ENCODE measurements at places on chromosomes 11 and 22. TPM values are rescaled to one million over a fixed set of nuclear protein-coding genes. Genes with fewer than 3 reads are reported as not detected.

PRDM10 gene
- 4.8 TPM for total RNA-seq

TSPAN18 gene
- not detected for total RNA-seq

OR5AN1 gene
- not detected for total RNA-seq

PANX3 gene
- total RNA-seq = not detected

RASD2 gene
- under 0.01 TPM for total RNA-seq

CD3D gene
- total RNA-seq = not detected

C11orf21 gene
- total RNA-seq = not detected

KRTAP5-7 gene
- total RNA-seq = 0.17 TPM

C22orf31 gene
- total RNA-seq = 0.15 TPM

OR8G1 gene
- total RNA-seq = 0.17 TPM

SEC14L6 gene
- total RNA-seq = under 0.01 TPM

DEPDC5 gene
- 12.9 TPM for total RNA-seq

Measured in smooth muscle cell of trachea (primary cell).